ENCODE measurements at places on chromosomes 1 and 21.

DNA sequence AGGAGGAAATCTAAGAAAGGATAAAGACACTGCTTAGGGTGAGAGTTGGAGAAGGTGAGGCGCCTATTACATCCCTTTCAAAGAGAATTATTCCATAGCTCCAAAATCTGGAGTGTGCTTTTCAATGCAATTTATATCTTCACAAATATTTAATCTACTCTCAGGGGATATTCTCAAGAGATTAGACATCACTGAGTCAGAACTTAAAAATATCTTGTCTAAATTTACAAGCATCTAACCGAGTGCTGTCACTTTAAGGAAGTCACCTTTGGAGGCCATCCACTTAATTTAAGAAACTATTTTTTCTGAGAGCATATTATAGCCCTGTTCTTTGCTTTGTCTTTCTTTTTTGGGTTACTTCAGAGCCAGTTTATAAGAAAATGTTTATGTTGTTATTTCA, 134.6 kb downstream of the TNFSF18 start:
- DNase-seq = no peak

GRCh38 chr1:225437710-225438437, 10.0 kb upstream of the LBR start:
- no peak for DNase-seq

GRCh38 chr1:43565600-43566360, 35.1 kb downstream of the PTPRF start:
- DNase-seq = peak; percentile 58

DNA sequence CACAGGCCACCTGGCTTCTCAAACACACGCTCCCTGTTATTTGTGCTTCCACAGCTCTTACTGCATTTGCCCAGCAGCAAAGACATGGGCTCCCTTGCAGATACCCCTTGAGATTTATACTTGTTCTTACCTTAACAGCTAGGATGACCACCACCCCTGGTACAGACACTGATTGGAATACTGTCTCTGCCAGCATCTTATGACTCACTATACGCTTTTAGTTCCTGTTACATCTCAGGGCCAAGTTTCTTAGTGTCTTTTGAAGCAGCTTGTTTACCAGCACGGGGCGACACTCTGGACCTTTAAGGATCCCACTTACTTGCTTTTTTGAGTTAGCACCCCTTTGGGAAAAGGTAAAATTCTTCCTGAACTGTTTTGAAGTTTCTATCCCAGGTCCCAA, 874.8 kb downstream of the KCNT2 start:
- DNase-seq = no peak

GRCh38 chr1:180168786-180169639, 14.3 kb downstream of the QSOX1 start:
- DNase-seq = no peak

DNA sequence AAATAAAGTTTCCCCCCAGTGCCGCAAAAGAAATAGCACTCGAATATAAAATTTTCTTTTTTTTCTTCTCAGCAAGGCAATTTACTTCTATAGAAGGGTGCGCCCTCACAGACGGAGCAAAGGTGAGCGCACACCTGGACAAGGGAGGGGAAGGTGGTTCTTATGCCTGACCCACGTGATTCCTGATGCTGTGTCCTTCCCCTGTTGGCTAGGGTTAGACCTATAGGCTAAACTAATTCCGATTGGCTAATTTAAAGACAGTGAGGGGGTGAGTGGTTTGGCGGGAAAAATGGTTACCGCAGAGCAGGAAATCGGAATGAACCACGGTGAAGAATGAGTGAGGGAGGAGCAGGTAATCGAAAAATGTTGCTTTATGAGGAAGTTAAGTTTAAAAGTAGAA, 607 bp upstream of the FAAH start:
- DNase-seq = no peak

GRCh38 chr1:15029786-15030185, 123.8 kb upstream of the TMEM51 start:
- DNase-seq = no peak

DNA sequence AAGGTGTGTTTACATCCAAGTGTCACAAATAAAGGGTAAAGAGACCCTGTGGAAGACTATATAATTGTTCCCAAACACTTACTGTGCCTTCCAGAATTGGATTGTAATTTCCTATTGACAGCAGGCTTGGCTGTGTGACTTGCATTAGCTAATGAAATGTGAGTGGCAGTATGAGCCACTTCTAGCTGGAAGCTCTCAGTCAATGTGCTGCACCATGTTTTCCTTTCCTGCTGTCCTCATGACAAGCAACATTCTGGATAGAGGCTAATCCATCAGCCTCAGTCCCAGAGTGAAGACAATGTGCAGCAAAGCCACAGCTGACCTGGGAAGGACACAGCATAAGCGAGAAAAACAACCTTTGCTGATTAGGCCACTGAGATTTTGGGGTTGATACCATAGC, 5.9 kb upstream of the FOXJ3 start:
- DNase-seq = no peak

GRCh38 chr1:192907545-192908243, 98.9 kb downstream of the RGS2 start:
- no peak for DNase-seq

DNA sequence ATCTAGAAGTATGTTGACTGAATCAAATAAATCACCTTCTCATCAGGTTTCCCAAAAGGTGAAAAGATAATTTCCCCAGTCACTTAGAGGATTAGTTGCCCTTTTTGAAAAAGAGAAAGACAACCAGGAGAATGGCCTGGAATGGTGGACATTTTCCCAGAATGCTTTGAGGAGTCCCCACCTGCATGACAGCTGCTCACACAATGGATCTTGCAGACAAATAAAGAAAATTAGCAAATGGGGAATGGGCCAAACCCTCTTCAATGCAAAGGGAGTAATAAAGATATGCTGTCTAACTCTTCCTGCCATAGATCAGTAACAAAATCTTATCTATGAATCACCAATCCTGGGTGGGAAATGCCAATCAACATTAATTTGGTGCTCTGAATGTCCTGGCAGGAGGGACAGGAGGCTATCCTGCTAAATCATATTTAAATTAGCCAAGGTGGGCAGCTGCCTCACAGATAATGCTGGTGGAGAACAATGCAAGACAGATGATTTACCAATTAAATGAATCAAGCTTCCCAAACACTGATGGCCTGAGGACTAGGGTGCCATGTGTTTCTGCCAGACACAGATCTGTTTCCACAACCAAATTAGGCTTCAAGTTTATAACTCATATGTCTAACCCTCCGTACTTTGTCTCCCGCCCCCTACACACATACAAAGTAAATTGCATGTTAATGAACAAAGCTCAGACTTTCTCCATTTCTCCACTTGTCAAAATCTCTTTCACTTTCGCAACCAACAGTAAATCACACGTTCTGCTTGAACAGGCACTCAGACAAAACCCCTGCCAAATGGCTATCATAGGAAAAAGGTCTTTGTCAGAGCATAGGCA, 488.0 kb upstream of the PLXNA2 start:
- DNase-seq = no peak

GRCh38 chr1:76872944-76873343, 5.7 kb downstream of the ST6GALNAC5 start:
- no peak for DNase-seq

GRCh38 chr1:147720557-147720956, 39.8 kb downstream of the GJA5 start:
- DNase-seq = no peak

DNA sequence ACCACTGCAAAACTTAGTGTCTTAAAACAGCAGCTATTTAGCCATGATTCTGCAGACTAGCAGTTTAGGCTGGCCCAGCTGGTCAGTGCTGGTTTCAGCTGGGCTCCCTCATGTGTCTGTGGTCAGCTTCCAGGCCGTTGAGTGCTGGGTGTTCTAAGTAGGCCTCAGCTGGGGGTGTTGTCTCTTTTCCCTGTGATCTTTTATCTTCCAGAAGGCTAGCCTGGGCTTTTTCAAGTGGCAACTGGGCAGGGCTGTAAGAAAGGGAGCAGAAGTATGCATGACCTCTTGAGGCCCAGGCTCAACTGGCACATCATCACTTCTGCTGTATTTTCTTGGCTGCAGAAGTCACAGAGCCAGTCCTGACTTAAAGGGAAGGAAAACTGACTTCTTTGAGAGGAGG, 136.1 kb downstream of the KIF26B start:
- no peak for DNase-seq

DNA sequence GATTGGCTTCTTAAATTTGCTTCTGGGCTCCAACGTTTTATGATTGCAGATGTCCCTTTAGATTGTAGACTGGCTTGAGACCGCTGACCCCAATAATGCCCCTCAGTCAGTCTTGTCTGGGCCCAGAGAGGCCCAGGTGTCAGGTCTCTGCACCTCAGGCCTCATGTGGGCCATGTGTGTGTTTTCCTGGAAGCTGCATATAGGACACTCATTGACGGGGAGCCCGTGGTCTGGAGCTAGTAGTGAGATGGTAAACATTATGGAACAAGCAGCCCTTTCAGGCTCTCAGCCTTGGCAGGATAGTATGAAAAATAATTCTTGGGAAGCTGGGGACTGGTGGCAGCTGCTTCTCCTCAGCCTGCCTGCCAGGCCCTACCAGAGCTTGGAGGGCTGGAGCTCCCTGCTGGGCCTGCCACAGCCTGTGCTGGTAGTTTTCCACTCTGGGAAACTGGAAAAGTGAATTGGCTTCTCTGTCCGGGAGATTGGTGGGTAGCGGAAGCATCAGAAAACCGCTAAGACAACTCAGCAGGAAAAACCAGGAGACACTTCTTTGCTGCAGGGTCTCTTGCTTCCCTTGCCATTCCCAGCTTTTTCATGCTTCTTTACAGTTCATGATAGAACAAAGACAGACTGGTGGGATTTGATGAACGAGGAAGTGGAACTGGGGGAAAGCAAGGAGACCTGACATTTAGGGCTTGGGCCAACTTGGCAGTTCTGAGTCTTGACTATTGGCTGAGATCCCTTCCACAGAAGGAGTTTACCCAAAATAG, 57.8 kb upstream of the HSD17B7 start:
- peak; percentile 14 for DNase-seq

- DNase-seq = no peak
These were observed 164.4 kb upstream of the ZRANB2 start for GRCh38 chr1:71245246-71245645.

GRCh38 chr1:61392409-61393242, 310.3 kb downstream of the NFIA start:
- no peak for DNase-seq

GRCh38 chr1:97202481-97203380, 481.1 kb downstream of the PTBP2 start:
- DNase-seq = peak; percentile 7

DNA sequence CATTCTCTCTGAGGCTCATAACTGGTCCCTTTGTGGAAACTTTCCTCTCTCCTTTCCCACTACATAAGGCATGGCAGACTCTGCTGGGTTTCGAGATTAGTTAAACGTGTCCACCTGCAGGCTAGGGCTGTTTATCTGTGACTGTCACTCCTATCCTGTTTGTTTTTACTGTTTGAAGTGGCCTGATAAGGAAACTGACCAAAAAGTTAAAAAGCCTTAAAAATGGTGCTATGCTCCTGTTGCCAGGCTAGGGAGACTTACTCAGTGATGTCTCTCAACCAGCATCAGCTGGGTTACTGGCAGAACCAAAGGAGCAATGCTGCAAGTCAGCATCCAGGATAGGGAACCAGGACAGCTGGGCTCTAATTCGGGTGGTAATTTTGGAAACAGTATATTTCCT, 3.9 kb downstream of the PIGV start:
- no peak for DNase-seq

Measured in putamen (tissue), 1 donor.